ENCODE measurements at places on chromosomes 5 and 9. TPM values are rescaled to one million over a fixed set of nuclear protein-coding genes. Genes with fewer than 3 reads are reported as not detected.

IQGAP2 gene
- total RNA-seq, result 122 TPM

PIGO gene
- total RNA-seq, result 12.9 TPM

FCN2 gene
- total RNA-seq, result not detected

- H3K27me3 ChIP-seq, result no peaks in the 10 kb centered on the region
- H3K4me3 ChIP-seq, result no peak overlapping the region
- no peak overlapping the region for H3K27ac ChIP-seq
- DNase-seq, result no peak
- no peaks in the 10 kb centered on the region for H3K4me1 ChIP-seq
- H3K36me3 ChIP-seq, result no peaks in the 10 kb centered on the region
These were observed 18.8 kb upstream of the STING1 start for GRCh38 chr5:139501381-139501780.

DNA sequence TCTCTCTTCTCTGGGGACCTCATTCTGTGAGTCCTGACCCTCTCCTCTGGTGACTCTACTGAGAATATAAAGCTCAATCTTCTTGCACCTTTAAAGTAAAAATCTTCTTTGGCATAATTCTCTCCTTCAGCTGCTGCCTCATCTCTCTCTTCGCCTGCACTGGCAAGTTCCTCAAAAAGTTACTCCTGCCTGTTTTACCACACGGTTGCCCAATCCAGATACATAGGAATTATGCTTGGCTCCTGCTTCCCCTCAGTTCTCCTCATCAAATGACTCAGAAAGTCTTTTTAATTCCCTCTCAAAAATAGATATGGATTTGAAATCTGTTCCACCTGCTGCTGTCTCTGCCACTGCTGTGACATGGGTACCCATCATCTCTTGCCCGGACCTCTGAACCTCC is 14.4 kb upstream of the HRCT1 start:
- no peak overlapping the region for H3K27ac ChIP-seq
- H3K36me3 ChIP-seq, result no peaks in the 10 kb centered on the region
- H3K4me1 ChIP-seq, result no peaks in the 10 kb centered on the region
- H3K27me3 ChIP-seq, result no peaks in the 10 kb centered on the region
- H3K4me3 ChIP-seq, result no peak overlapping the region
- no peak for DNase-seq

MPDZ gene
- total RNA-seq, result 12.9 TPM

All from stomach (tissue), 19 donors.